ENCODE measurements at places on chromosomes 13 and 19.

DNA sequence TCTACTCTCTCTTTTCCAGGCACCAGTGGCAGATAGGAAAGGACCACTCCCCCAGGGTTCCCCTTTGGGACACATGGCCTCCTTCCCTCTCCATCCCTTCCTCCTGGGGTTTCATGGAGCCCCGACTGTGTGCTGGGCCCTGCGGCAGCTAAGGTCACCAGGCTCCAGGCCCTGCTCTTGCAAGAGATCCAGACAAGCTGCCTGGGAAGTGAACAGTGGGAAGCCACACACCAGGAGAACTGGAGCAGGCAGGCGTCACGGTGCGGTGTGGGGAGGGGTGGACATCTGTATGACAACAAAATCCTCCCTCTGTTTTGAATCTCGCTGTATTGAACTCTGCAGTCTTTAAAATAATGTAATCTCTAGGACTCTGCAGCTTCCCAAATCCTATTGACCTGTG, 330.1 kb downstream of the UQCRFS1 start:
- DNase-seq = no peak

- no peak for DNase-seq
These were observed 63.9 kb upstream of the MCF2L start for GRCh38 chr13:112905086-112905485.

DNA sequence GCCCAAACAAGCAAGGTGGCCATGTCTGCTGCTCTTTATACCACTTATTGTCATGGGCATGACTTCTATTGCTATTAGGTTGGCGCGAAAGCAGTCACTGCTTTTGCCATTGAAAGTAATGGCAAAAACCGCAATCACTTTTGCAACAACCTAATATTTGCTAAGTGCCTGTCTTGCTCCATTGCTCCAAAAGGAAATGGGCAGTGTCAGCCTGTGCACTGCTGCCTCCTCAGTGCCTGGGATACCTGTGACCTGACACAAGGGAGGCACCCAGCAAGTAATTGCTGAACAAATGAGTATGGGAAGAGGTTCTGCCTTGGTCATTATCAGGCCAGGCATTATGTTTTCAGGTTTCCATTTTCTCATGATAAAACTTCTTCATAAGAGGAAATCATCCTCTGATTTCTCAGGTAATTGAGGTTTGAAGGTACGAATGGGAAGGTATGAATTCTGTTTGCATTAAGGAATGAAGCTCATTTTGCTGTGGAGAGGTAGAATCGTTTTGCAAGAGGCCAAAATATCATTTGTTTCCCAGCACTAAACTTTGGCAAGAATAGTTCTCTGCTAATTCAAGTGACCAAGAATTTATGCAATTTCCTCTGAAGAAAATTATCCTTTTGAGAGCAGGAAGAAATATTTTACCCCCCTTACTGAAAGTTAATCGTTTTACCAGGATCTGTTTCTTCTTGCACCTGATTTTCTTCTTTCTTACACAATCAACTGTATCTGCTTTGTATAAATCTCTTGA, 128.4 kb upstream of the SPRY2 start:
- no peak for DNase-seq

- DNase-seq = no peak
These were observed 1.3 kb upstream of the SPACA6 start for GRCh38 chr19:51691584-51692428.

DNA sequence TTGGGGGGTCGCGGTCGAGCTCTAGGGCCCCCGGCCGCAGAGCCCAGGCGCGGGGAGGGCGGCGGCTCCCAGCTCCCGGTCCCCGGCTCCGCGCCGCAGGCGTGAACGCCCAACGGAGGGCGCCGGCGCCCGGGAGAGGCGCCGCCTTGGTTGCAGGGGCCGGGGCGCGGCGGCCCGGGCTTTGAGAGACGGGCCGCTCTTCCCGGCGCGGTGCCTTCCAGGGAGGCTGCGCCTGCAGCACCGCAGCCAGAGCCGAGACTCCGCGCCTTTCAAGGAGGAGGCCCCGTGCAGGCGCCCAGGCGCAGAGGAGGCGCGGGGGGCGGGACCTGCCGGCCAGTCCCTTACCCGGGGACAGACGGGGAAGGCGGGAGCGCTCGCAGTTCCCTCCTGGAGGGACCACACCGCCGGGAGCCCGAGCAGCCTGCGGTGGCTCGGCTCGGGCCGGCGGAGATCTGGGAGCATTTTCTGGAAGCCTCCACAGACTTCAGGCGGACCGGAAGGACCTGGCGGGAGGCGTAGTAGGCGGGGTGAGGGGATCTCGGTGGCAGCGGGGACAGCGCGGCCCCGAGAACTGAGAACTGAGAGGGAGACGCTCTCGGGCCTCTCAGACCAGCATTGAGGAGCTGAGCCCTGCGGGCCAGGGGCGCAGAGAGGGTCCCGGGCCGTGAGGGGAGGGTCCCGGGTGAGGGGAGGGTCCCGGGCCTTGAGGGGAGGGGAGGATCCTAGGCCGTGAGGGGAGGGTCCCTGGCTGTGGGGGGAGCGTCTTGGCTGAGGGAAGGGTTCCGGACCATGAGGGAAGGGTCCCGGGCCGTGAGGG, 25.5 kb upstream of the MCF2L start:
- peak; percentile 7 for DNase-seq

DNA sequence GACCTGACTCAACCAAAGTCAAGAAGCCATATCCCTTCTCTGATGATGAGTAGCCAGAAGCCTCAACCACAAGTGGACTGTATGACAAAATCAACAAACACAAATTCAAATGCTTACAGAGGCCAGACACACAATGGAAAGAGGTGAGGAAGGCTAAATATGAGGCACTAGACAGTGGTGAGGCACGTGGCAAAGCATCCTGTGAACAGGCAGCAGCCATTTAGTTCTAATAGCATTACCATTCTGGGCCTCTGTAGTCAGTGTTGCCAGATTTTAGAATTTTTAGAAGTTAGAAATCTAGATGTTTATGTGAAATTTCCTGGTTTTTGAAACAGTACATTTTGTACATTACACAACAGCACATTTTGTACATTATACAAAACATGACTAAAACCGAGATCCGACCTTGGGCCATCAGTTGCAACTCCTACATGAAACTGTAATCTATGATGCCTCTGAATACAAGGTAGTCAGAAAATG, 403.3 kb downstream of the COG6 start:
- no peak for DNase-seq

DNA sequence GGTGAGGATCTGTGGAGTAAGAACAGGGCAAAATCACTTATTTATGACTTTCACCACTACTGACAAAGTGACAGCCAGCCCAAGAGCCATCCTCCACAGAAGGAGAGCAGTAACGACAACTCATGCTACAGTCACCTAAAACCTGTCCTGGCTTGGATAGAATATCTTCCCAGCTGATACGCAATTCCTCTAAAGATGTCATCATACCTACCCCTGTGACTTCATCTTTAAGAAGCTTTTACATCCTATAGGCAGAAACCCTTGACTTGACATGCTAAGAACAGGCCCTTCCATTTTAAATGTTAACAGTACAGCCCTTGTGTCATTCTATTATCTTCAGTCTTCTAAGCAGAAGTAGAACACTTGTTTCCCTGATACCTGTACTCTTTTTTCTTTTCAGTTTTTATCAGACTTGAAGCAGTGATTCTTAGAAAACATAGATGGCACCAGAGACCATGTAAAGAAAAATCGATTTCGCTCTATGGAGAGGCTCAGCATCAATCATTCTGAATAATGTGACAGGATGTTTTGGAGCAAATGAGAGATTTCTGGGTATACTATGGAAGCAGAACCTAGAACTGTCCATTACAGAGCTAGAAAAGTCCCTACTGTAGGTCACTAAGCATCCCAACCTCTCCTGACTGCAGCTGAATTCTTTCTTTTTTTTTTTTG, 20.1 kb downstream of the STOML3 start:
- DNase-seq = no peak

DNA sequence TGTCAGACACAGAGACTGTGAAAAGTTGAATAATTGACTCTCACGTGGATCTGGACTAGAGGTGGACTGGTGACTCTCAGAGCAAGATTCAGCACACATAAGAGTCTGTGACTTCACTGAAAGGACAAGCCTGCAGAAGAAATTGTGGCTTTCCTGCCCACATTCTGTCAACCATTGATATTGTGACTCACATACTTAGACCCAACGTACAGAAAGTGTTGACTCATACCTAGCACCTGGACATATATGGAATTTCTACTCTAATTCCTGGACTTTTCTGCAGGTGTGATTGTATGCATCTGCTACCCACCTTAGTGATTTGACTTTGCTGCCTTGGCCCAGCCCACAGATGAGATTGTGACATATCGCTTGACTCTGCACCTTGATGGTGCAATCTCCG, 15.6 kb upstream of the ZNF730 start:
- no peak for DNase-seq

DNA sequence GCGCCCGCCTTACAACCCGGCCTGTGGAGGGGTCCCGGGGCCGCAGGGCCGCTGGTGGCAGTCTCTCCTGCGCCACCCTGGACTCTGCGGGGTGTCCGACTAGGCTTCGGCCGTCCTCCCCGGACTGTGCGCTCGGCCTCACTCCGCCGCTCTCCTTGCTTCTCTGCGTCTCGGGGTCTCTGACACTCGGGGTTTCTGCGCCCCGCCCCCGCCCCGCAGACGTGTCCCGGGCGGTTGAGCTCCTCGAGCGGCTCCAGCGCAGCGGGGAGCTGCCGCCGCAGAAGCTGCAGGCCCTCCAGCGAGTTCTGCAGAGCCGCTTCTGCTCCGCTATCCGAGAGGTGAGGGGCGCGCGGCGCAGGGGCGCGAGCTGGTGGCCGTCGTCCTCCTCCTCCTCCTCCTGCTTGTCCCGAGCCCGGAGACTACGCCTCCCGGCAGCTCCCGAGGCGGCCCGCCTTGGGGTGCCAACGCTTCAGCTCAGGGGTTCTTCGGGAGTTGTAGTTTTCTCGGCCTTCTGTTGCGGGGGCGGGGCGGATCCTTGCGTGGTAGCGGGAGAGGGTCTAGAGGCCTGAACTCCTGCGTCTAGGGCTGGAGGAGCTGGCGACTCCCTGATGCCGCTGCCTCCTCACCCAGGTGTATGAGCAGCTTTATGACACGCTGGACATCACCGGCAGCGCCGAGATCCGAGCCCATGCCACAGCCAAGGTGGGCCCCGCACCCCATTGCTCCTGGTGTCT, 627 bp downstream of the LIN7B start:
- peak; percentile 54 for DNase-seq

DNA sequence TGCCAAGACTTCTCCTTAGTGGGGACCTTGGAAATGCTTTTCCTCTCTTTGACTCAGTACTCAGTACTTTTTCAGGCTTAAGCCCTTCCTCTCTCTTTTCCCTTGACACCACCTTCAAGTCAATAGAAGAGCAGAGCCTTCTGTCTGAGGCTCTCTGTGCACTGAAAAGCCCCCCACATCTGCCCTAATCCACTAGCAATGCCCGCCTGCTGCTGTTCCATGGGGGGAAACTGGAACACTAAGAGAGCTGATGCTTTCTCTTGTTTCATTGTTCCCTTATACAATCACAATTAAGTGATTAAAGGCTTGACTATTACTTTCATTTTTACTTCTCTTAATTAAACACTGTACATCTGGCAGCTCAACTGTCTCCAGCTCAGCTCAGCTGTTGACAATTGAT, 254.5 kb downstream of the SLITRK6 start:
- no peak for DNase-seq

GRCh38 chr13:113937073-113937472, 36.8 kb downstream of the C13orf46 start:
- no peak for DNase-seq

DNA sequence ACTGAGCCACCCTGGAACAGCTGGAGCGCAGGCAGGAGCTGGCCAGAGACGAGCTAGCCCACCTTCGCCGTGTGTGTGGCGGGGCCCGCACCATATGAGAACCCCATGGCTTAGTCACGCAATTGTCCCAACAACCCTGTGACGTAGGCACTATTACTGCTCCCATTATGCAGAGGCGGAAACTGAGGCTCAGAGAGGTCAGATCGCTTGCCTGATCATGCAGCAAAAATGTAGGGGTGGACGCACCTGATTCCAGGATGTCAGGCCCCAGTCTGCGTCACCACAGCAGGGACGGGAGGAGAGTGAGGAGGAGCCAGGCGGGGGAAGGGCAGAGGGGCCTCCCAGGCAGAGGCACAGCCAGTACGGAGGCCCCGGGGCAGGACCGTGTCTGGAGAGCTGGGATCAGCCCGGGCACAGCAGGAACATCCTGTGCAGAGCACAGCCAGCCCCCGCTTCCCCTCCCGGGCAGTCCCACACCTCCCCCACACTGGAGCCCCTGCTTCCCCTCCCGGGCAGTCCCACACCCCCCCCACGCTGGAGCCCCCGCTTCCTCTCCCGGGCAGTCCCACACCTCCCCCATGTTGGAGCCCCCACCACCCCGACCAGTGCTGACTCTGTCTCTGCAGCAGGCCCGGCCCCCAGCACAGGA, 16.7 kb downstream of the PIP5K1C start:
- DNase-seq = no peak

DNA sequence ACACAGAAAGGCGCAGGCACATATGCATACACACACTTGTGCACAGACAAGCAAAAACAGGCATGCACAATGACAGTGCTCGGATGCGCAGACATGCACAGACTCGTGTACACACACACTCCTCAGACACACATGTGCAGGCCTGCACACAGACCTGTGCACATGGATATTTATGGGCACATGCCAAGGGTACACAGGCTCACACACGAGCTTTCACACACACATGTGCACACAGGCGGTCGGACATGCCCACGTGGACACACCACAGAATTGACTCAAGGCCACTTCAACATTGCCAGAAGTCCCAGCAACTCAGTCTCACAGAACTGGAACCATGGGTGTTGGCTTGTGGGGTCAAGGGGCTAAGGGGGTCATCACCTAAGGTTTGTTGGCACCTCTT, 206.8 kb downstream of the URI1 start:
- DNase-seq = no peak

GRCh38 chr19:13097033-13097462, 5.6 kb downstream of the LYL1 start:
- peak; percentile 36 for DNase-seq

- peak; percentile 19 for DNase-seq
These were observed 104.7 kb upstream of the FREM2 start for GRCh38 chr13:38582133-38582532.

GRCh38 chr13:49495783-49496762, at the start of gene PHF11:
TSS of gene PHF11 (plus strand) at chr13:49495953. CDS start at chr13:49496002, 49 bp downstream.
- DNase-seq = peak; percentile 90

GRCh38 chr19:6593651-6594416, 2.9 kb upstream of the CD70 start:
- no peak for DNase-seq

DNA sequence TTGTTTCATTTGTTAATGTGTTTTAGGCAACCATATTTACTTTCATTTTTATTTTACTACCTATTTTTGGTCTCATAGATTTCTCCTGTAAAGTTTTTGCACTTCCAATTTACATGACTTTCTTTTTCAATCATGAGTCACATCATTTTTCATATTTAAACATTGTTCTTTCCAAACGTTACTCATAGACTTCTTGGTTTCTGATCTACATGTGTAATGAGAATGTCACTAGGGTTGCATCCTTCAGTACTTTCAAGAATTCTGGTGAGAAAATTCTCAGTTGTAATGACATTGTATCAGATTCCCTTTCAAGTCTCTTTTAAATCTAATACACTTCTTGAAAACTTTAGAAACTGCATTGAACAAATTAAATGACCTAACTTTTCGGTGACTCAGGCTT, 991.7 kb downstream of the EFNB2 start:
- no peak for DNase-seq

- no peak for DNase-seq
These were observed 122.4 kb downstream of the TRPC4 start for GRCh38 chr13:37747071-37747612.
